ENCODE measurements at places on chromosomes 2 and 18.
A peak's percentile ranks its signal among the peaks of the same experiment; 100 is the strongest.

DNA sequence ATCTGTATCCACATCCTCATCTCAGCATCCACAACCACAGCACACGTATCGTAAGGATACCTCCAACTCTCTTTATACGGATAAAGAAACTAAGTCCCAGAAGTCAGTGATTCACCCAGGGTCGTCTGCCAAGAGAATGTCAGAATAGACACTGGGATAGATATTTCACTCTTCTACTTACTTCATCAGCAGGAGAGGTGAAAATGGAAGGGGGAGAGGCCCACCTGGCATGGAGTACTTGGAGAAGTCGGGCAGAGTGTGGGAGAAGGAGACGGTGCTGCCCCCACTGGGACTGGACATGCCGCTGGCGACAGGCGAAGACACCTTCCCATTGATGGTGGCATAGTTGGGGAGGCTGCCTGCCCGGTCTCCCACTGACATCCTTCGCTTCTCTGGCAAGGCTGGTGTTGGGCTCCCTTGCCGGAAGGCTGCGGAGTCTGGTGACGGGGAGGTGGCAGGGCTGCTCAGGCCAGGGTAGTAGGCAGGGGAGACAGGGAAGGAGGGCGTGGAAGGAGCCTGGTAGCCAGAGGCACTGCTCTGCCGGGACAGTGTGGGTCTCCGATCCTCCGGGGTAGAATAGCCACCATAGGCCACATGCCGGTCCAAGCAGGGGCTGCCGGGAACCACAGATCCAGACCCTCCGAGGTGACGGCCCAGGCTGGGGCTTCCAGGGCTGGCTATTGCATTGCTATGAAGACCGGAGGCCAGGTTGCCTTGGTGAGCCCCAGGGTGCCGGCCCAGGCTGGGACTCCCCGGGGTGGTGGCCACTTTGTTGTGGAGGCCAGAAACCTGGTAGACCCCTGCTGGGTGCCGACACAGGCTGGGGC is 185.1 kb downstream of the TNS1 start:
- peaks cover 13% of the 10 kb centered on the region for H3K4me1 ChIP-seq
- H3K4me3 ChIP-seq, result no peak overlapping the region
- DNase-seq, result no peak
- no peak overlapping the region for H3K27ac ChIP-seq

DNA sequence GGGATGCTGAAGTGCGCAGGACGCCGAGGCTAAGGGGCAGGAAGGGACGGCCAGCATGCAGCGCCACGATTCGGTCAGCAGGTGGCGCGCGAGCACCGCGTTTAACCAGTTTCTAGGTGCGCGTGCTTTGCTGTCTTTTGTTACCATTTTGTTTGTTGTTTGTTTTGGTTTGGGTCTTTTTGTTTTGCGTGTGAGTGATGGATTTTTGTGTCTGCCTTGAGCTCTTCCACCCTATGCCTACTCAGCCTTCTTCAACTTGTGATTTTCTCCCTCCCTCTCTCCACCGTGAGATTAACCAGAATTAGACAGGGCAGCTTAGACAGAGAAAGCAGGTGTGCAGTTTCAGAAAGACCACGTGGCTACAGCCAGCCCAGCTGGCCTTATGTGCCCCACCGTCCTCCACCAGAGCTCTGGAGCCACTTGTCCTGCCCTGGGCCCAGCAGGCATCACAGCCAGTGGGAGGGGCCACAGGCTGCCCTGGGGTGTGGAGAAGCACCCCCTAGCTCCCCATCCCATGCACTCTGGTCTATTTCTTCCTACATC is 180.2 kb downstream of the RNF144A start:
- H3K27me3 ChIP-seq, result no peaks in the 10 kb centered on the region
- H3K4me1 ChIP-seq, result peaks cover 4% of the 10 kb centered on the region
- no peaks in the 10 kb centered on the region for H3K36me3 ChIP-seq
- H3K4me3 ChIP-seq, result peak overlapping the region; percentile 44
- no peak overlapping the region for H3K27ac ChIP-seq

GRCh38 chr18:901761-902160 is 2.9 kb upstream of the ADCYAP1 start:
- H3K36me3 ChIP-seq, result no peaks in the 10 kb centered on the region
- no peak overlapping the region for H3K27ac ChIP-seq
- no peak overlapping the region for H3K4me3 ChIP-seq
- no peak for DNase-seq

- no peak overlapping the region for H3K4me3 ChIP-seq
- H3K27ac ChIP-seq, result no peak overlapping the region
- no peak for DNase-seq
Measured at GRCh38 chr18:31102941-31103340, 720 bp upstream of the DSC2 start.

DNA sequence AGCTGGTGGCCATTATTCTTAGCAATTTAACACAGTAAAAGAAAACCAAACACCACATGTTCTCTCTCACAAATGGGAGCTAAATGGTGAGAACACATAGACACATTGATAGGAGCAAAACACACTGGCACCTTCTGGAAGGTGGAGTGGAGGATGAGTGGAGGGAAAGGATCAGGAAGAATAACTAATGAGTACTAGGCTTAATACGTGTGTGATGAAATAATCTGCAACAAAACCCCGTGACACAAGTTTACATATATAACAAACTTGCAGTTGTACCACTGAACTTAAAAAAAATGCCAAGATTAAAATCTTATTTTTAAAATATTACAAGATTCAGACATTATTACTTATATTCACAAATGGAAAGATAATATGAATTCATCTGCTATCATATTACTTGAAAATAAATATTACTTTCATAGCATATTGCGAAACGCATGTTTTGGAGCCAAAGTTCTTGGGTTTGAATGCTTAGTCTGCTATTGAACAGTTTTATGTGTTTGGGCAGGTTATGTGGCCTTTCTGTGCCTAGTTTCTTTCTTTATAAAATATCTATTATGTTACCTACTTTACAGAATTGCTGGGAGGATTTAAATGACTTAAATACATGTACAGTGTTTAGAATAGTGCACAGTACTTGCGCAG is 20.5 kb downstream of the ANKRD62 start:
- H3K36me3 ChIP-seq, result no peaks in the 10 kb centered on the region
- no peak overlapping the region for H3K27ac ChIP-seq
- H3K27me3 ChIP-seq, result peaks cover 4% of the 10 kb centered on the region
- H3K4me1 ChIP-seq, result no peaks in the 10 kb centered on the region
- DNase-seq, result no peak
- no peak overlapping the region for H3K4me3 ChIP-seq

DNA sequence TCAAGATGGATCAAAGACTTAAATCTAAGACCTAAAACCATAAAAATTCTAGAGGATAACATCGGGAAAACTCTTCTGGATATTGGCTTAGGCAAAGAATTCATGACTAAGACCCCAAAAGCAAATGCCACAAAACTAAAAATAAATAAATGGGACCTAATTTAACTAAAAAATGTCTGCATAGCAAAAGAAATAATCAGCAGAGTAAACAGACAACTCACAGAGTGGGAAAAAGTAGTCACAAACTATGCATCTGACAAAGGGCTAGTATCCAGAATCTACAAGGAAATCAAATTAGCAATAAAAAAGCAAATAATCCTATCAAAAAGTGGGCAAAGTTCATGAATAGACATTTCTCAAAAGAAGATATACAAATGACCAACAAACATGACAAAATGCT is 18.2 kb upstream of the ASB18 start:
- DNase-seq, result no peak
- no peaks in the 10 kb centered on the region for H3K36me3 ChIP-seq
- H3K4me3 ChIP-seq, result no peak overlapping the region
- no peaks in the 10 kb centered on the region for H3K27me3 ChIP-seq
- no peaks in the 10 kb centered on the region for H3K4me1 ChIP-seq
- H3K27ac ChIP-seq, result no peak overlapping the region

DNA sequence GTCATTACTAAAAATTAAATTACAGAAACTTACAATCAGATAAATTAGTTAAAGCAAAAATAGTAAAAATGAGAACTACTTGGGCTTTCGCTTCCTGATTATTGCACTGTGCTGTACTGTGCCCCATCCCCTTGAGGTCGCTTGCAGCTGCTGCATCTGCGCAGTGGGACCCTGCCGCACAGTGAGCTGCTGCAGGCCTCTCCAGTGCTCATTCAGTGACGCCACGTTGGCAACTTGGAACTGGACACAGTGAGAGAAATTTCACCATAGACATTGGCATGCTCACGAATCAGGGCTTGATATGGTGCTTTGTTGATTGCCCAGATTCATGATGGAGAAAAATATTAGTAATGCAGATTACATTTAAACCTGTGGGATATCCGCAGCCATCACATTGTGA is 290.8 kb upstream of the MYT1L start:
- no peak for DNase-seq
- no peaks in the 10 kb centered on the region for H3K27me3 ChIP-seq
- H3K4me3 ChIP-seq, result no peak overlapping the region
- no peak overlapping the region for H3K27ac ChIP-seq
- H3K4me1 ChIP-seq, result no peaks in the 10 kb centered on the region

Data from common myeloid progenitor, CD34-positive (primary cell).